ENCODE measurements at places on chromosomes 3 and 15. TPM values are rescaled to one million over a fixed set of nuclear protein-coding genes. Genes with fewer than 3 reads are reported as not detected.
A peak's percentile ranks its signal among the peaks of the same experiment; 100 is the strongest.

POLQ gene
- 3.2 TPM for total RNA-seq

DNA sequence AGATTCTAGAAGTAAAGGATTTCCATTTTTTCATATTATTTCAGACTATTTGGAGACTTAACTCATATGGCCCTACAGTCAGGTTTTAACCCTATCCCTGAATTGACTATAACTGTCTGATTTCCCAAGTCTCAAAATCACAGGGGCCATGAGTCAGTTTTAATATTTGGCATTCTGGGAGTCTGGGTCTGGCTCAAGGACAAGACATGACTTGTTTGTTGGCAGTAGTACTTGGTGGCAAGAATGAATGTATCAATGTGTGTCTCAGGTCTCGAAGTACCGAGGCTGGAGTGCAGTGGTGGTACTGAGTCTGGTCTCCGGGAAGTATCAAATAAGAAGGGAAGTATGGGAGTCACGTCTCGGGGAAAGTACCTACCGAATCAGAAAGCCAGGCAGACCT, 10.8 kb downstream of the UMPS start:
- no peak for DNase-seq

GRCh38 chr3:72896996-72897757, 9.3 kb downstream of the GXYLT2 start:
- DNase-seq = no peak

DNA sequence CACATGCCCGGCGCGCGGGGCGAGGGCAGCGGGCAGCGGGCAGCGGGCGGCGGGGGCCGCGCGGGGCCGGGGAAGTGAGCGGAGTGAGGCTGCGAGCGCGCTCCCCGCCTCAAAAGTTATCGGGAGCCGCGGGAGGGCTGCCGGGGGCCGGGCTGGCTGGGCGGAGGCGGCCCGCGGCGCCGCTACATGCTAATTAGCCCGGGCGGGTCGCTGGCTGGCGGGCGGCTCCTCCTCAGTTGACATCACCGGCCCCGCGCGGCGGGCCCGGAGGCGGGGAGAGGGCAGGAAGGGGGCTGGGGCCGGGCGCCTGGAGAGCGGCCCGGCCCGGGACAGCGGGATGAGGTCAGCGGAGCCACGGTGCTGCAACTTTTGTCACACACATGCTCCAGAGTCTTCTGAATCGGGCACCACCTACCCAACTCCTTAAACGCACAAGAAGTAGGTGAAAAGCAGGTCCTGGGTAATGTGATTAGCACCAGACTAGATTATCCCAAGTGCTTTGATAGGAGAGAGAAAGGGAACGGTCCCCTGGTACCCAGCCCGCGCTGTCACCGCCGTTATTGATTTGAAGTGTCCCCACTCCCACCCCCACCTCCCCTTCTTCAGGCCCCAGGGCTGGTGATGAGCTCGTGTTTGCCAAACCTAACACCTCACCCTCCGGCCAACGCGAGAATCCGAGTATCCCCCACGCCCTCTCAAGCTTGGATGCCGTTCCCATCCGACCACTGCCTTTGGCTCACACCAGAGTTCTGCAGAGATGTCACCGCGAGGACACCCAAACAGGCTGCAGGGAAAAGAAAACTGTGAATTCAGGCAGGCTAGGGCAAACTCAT, at the start of gene HEG1:
Gene HEG1, minus strand, starts transcription at position 85 of the 833 bp plus-strand sequence. CDS start 107 bp downstream, outside the sequence.
- peak; percentile 86 for DNase-seq

FETUB gene
- not detected for total RNA-seq

DNA sequence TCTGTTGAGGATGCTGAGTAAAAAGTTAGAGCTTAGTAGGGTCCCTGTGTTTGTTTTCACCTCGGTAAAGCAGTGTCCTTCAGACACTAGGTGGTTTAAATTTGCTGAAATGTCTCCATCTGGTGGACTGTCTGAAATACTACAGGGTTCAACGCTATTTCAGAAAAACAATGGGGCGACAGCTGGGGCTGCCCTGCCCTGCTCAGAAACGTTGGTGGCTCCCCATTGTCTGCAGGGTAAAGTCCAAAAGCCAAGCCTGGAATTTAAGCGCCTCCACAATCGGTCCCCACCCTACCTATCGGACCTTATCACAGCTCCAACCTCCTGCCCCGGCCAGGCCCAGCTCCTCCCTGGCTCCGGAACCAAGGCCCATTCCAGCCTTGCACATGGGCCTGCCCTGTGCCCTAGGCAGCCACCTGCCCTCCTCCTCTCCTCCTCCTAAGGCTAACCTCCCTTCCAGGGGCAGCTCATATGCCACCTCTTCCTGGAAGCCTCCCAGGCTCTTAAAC, 4.3 kb upstream of the TSEN2 start:
- DNase-seq = peak; percentile 88

DNA sequence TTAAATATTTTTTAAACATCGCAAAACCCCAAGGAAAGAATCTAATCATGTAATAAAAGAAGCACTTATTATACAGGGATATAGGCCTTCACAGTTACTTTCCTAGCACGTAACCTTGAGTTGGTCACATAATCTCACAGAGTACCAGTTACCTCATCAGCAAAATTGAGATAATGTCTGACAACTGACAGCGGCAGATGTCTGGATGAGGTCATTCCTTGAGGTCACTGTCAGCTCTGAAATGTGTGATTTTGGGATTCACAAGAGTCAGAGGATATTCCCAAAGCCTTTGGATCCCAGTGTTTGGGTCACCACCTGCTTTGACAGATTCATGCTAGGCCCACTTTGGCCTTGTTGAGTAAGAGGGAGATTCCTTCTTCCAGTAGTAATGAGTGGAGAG, 151.4 kb upstream of the SEMA6D start:
- DNase-seq = no peak

NRROS gene
- 5.4 TPM for total RNA-seq

DNA sequence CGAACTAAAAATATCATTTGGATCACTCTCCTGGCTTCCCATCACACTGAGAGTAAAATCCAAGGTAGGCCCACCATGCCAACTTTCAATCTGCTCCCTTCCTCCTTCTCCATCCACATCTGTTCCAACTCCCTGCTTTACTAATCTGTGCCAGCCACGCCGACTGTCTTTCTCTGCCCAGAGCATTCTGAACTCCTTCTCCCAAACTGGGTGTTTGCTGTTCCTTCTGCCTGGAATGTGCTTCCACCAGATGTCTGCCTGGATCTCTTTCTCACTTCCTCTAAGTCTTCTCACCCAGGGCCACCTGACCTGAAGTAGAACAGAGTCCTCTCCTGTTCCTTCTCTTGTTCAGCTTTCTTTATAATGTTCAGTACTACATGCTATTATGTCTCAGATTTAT, 5.6 kb upstream of the ARL8B start:
- no peak for DNase-seq

DNA sequence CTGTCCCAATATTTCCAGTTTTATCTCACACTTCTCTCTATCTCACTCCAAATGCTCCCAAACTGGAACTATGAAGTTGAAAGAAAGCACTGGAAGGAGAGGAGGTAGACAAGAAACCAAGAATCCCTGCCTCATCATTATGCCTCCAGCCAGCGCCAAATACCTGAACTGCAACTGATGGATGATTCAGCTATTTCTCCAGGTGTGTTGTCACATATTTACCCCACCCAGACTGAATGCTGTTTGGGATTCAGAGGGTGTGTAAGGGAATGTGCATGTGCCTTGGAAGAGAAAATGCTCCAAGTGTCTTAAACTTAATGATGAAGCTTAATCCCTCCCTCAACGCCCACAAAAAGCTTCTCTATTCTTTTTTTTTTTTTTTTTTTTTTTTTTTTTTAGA, 269.5 kb upstream of the ATP11B start:
- no peak for DNase-seq

GRCh38 chr3:4826237-4827100, 152.8 kb upstream of the BHLHE40 start:
- DNase-seq = peak; percentile 90

DNA sequence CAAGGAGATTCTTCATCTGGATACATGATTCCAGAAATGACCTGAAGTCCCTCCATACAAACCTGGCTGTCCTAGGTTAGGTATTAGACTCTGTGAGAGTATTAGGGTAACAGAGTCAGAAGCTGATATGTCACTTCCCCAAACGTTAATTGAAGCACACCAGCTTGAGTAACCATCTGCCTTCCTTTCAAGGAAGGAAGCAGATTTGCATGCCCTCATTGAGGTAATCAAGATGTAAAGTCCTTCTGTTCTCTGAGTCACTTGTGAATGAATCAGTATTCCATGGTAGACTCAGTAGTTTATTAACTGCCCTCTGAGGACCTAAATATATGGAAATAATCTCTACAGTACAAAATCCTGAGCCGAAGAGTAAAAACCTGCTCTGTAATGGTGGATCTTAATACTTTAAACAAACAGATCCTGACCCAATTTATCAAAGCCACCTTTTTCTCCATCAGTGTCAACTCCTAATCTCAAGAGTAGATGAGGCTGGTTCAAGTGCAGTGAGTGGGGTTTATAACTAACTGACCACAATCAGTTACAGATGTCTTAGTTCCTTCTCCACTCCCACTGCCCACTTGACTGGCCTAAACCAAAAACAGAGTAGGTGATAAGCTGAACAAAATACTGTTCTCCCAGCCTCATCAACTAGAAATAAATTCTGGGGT, 246.2 kb upstream of the CHRM5 start:
- DNase-seq = no peak

DNA sequence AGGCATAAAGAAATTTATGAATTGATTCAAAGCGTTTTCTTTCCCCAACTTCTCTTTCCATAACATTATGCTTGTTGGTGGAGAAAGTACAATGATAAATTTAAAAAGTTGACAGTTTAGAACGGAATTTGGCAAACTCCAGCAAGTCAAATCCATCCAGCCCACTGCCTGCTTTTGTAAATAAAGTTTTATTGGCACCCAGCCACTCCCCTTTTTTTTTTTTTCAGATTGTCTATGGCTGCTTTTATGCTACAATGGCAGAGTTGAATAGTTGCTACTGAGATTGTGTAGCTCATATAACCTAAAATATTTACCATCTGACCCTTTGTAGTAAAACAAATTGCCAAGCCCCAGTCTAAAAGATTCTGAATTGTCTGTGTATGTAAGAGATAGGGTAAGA, 112.8 kb upstream of the RBMS3 start:
- no peak for DNase-seq

- DNase-seq = no peak
Measured at GRCh38 chr3:184209146-184209923, 20.1 kb upstream of the VWA5B2 start.
